ENCODE measurements at places on chromosomes 5 and 9.

- DNase-seq: no peak
Observed at GRCh38 chr5:120683580-120683979, 219.5 kb downstream of the PRR16 start.

DNA sequence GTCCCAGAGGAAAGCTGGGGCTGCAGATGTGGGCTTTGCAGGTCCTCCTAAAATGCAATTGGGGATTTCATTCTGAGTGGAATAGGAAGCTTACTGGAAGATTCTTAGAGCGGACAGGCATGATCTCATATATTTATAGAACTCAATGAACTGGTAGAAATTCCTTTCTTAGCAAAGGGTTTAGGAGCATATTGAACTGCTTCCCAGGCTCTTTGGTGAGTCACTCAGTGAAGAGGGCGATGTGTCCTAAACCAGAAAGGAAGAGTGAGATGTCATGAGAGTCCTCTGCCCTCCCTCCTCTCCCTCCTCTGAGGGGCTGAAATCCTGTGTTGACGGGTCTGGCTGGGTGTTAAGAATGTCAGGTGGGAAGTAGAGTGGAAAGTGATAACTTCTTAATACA is 26.3 kb upstream of the SEMA6A start:
- peak; percentile 12 for DNase-seq

GRCh38 chr5:64789457-64789856 is 20.7 kb downstream of the CWC27 start:
- DNase-seq: no peak

DNA sequence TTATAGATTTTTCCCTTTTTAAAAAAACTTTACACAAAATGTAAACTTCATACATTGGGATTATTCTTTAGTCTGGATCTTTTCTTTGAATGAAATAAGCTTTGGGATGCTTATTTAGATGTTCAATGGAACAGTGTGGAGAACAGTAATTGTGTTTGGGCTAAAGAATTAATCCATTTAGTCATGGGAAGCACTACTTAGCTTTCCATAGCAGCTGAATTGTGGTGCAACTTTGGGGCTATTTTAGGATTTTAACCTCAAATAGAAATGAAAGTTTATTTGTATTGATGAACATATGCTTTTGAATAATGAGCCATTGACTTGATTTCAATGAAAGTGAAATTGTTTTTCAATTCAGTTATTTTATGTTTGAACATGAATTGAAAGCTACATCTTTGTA is 72.4 kb downstream of the ZCCHC7 start:
- DNase-seq: no peak

- DNase-seq: peak; percentile 44
Observed at GRCh38 chr9:114434878-114435311, 47.1 kb upstream of the AKNA start.

Measured in A172 (cell line).